ENCODE measurements at places on chromosomes 6 and 20.
A peak's percentile ranks its signal among the peaks of the same experiment; 100 is the strongest.

- peak; percentile 21 for DNase-seq
Measured at GRCh38 chr20:40506537-40506939, 182.5 kb downstream of the MAFB start.

DNA sequence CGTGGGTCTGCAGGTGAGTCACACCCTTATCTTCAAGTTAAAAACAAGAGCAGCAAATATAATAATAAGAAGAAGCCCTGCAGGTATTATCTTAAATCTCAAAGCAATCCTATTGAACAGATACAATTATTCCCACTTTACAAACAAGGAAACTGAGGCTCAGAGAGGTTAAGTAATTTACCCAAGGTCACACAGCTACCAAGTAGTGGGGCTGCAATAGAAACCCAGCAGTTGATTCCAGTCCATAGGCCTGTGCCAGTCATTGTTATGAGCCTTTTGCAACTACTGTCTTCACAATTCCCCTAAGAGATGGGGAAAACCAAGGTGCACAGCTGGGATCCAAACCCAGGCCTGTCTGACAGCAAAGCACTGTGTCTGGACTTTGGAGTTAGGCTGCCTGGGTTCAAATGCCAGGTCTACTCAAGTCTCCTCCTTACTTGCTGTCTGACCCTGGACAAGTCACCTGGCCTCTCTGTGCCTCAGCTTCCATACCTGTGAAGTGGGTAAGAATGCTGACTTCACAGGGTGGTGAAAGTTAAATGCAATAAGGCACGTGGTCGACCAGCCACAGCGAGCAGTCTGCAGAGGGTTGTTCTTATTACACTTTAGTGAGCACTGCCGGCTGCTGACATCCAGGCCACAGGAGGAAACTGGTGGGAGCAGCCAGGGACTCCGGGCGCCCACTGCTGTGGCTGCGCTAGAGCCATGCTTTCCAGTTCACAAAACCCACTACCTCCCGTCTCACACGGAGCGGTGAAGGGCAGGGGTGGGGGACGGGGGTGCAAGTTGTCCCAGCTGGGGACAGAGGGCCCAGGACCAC is 6.1 kb downstream of the MYL9 start:
- DNase-seq, result no peak

DNA sequence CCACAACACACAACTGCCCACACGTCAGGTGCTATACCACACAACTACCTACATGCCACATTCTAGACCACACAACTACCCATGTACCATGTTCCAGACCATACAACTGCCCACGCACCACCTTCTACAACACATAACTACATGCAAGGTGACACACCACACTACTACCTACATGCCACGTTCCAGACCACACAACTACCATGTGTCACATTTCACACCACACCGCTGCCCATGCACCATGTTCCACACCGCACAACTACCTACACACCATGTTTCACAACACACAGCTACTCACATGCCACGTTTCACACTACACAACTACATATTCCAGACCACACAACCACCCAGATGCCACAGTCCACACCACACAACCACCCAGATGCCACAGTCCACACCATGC is 19.8 kb downstream of the THBS2 start:
- DNase-seq, result no peak

- DNase-seq, result no peak
Measured at GRCh38 chr6:154367336-154367735, 10.7 kb upstream of the IPCEF1 start.

- DNase-seq, result no peak
Measured at GRCh38 chr20:32168184-32168910, 39.2 kb downstream of the PLAGL2 start.

- no peak for DNase-seq
Measured at GRCh38 chr6:35363293-35363750, 21.0 kb downstream of the PPARD start.

- DNase-seq, result no peak
Measured at GRCh38 chr20:31678389-31679356, 41.0 kb downstream of the COX4I2 start.

GRCh38 chr6:85865420-85866369 is 223.0 kb upstream of the SYNCRIP start:
- DNase-seq, result no peak

- DNase-seq, result no peak
Measured at GRCh38 chr20:8788831-8789230, 280.1 kb upstream of the PLCB4 start.

- no peak for DNase-seq
Measured at GRCh38 chr20:48603116-48603818, 224.5 kb downstream of the PREX1 start.

GRCh38 chr6:3874069-3874468 is 24.9 kb downstream of the FAM50B start:
- no peak for DNase-seq

DNA sequence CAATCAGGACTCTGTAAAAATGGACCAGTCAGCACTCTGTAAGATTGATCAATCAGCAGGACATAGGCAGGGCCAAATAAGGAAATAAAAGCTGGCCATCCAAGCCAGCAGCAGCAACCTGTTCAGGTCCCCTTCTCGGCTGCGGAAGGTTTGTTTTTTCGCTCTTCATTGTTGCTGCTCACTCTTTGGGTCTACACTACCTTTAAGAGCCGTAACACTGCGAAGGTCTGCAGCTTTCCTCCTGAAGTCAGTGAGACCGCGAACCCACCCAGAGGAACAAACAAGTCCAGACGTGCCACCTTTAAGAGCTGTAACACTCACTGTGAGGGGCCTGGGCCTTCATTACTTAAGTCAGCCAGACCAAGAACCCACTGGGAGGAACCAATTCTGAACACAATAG is 223.2 kb upstream of the EXOC2 start:
- no peak for DNase-seq

GRCh38 chr6:9250852-9251251 is 815.5 kb upstream of the SLC35B3 start:
- DNase-seq, result no peak

DNA sequence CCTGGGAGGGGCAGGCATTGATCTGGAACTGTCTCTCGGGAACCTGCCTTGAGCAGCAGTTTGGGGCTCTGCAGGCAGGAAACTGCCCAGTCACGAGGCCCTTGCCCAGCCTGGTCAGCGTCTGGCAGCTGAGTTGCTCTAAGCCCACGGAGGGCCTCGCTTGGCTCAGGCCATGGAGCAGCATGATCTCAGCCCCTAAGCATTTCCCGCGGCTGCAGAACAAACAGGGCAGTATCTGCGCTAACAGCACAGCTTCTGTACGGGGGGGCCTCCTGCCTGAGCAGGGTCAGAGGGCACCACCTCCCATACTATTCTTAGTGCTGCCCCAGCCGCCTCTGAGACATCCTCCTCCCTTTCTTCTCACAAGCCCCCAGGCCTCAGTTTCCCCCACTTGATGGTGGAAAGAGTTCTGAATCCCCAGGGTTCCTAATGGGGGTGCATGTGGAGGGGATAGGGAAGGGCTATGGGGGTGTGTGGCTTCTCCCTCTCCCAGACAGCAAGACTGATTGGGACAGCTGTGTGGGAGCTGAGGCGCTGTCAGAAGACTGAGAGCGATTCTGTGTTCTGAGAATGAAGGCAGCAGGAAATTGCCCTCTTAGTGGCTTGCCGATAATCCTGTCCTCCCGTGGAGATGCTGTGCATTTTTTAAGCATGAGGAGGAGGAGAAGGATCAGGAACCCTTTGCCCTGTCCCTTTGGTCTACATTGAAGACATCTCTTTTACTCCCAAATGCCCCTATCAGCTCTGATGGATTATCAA is 46.4 kb downstream of the MOCS1 start:
- no peak for DNase-seq

GRCh38 chr6:56677559-56677958 is 34.9 kb upstream of the DST start:
- no peak for DNase-seq

GRCh38 chr20:46700481-46700880 is 9.0 kb upstream of the SLC2A10 start:
- DNase-seq, result no peak

- no peak for DNase-seq
Measured at GRCh38 chr20:47325242-47325641, 31.3 kb downstream of the ZMYND8 start.

DNA sequence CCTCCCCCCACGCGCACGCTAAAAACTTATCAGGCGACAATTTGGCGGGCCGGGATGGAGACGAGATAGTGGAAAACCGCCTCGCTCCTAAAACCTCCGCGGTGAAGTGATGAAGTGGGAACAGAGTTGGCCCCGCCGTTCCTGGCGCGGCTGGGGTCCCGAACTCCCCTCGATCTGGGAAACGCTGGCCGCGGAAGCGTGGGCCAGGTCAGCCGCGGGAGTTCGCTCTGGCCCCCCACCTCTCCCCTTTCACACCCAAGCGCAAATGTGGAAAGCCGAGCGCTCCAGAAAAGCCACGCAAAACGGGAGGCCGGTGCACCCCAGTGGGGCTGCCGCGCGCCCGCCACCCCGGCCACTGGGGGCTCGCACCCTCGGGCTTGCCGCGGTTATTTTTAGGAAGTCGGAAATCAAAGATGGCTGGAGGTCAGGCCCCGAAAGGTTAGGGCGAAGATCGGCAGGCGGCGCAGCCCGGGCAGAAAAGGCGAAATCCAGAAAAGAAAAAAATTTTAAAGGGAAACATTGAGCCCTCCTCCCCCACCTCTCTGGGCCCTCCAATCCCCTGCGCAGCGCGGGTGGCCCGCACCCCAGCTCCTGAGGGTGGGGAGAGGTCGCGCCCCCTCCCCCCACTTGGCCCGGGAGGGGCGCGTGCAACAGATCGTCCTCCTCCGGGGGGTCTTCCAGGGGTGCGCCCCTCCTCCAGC is 1.0 kb downstream of the SALL4 start:
- no peak for DNase-seq

- DNase-seq, result no peak
Measured at GRCh38 chr6:159268511-159268910, 99.3 kb downstream of the FNDC1 start.

- DNase-seq, result no peak
Measured at GRCh38 chr6:33857093-33857931, 53.5 kb upstream of the MLN start.

DNA sequence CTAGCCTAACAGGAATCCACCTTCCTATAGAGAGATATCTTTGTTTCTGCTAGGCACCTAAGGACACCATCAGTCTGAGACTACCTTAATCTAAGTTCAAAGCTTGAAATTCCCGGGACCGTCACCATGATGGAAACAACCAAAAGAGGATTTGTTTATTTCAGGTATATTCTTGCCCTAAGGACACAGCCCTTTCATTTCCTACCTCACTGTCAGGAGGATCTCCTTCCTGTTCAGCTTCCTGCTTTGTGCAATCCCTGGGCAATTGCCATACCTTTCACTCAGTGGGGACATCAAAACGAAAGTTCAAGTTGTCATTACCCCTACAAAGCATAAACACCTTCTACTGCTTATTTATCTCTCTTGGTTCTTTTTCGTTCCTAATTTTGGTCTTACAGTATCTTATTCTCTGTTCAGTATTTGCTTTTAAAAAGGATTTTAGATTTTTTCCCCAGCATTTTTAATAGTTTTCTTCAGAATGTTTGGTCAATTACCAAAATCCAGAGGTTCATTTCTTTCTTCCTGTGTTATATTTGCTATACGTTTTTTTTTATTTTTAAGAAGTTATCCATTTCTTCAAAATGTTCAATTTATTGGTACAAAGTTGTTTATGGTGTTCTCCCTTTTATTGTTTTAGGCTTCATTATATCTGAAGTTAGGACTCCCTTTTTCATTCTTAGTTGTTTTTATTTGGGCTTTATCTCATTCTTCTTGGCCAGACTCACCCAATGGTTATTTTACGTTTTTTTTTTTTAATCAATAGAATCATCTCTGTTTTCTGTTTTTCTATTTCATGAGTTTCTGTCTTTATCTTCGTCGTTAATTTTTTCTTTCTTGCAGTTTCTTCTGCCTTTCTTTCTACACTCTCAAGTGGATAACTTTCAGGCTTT is 13.0 kb upstream of the TBPL1 start:
- DNase-seq, result no peak

- no peak for DNase-seq
Measured at GRCh38 chr6:112899541-112899940, 552.4 kb downstream of the RFPL4B start.

DNA sequence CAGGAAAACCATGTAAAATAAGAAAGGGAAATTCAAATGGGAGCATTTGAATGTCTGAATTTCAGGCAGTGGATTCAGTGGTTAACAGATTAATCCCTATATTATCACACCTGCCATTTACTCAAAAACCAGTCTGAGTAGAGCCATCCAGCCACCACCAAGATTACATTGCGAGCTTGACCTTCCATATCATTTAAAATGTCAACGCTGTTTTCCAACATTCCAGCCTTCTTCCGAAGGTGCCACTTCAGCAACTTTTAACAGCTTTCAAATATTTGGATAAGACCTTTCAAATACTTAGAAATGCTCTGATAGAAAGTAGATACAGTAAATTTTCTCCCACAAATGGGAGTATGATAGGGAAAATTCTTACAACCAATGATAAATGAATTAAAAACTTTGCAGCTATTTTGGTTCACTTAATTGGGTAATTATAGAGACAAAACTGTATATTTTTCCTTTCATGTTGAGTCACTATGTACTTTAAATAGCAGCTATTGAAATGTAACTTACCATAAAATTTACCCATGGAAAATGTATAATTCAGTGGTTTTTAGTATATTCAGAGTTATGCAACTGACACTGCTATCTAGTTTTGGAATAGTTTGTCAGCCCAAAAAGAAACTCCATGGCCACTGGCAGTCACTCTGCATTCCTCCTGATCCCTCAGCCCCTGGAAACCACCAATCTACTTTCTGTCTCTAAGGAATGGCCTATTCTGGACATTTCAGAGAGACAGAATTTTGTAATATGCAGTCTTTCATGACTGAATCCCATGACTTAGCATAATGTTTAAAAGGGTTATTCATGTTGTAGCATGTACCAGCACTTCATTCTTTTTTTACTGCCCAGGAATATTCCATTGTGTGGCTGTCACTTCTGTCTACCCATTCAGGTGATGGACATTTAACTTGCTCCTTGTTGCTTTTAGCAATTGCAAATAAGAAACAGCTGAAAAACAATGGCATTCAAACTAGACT is 21.5 kb downstream of the EZR start:
- no peak for DNase-seq

- DNase-seq, result no peak
Measured at GRCh38 chr6:66675906-66676305, 968.9 kb upstream of the EYS start.

GRCh38 chr20:20410678-20411077 is 42.8 kb downstream of the INSM1 start:
- DNase-seq, result no peak

All from stimulated activated CD8-positive, alpha-beta memory T cell treated with anti-CD3 and anti-CD28 coated beads, Interleukin-15, amount 100 ng/mL, for 48 hours (primary cell).